ENCODE measurements at places on chromosomes 3 and 15.

- DNase-seq = no peak
These were observed 57.2 kb downstream of the ATP1B3 start for GRCh38 chr3:141933421-141934300.

GRCh38 chr3:73094129-73094528 is 32.7 kb downstream of the EBLN2 start:
- no peak for DNase-seq

GRCh38 chr3:168001244-168001643 is 94.5 kb downstream of the GOLIM4 start:
- no peak for DNase-seq

GRCh38 chr3:168671091-168671490 is 575.4 kb upstream of the GOLIM4 start:
- no peak for DNase-seq

DNA sequence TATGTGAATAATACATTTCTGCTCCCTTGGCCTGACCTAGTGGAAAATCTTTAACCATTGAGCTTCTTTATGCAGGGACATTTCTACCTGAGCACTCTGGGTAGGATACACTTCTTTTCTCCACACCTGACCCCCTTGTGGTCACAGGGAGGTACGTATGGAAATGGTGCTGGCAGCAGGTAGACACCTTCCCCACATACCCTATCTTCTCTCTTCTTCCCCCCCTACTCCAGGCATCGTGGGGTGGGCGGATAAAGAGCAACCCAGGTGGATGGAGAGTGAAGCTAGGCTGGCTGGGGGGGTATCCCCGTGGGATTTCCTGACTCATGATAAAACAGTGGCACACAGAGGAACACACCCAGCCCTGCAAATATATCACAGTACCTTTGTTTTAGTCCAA is 312.1 kb downstream of the ARRDC4 start:
- DNase-seq = no peak

- no peak for DNase-seq
These were observed 245.0 kb upstream of the TOPAZ1 start for GRCh38 chr3:43996379-43997301.

- DNase-seq = peak; percentile 13
These were observed 777 bp downstream of the LOXL1 start for GRCh38 chr15:73927003-73927475.

- no peak for DNase-seq
These were observed 32.3 kb upstream of the CTSH start for GRCh38 chr15:78977091-78977571.

GRCh38 chr3:14351617-14352001 is 50.8 kb upstream of the SLC6A6 start:
- DNase-seq = no peak

DNA sequence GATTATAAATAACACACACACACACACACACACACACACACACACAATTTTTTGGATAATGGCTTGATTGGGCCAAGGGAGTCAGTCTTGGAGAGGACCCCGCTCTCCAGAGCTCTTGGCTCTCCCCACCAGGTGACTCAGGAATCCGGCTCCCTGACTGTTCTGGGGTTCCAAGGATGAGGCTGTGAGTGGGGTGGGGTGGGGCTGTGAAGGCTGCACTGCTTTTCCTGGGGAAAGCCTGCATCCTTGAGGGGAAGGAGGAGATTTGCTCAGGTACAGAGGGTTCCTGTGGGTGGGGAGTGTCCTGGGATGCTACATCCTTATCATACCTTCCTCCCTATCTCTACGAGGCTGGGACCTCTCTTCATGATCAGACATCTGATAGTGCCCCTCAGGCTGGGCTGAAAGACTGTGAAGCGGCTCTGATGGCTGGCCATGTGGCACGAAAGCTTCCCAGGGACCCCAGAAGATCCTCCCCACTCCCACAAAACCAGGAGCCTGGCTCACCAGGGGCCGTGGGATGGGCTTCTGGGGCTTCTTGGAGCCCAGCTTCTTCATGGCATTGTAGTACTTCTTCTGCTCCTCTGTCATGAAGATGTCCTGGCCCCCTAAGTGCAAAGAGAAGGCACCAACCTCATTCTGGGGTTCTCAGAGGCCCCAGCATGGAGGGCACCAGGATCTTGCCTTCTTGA is 59.2 kb downstream of the EXOG start:
- DNase-seq = no peak

DNA sequence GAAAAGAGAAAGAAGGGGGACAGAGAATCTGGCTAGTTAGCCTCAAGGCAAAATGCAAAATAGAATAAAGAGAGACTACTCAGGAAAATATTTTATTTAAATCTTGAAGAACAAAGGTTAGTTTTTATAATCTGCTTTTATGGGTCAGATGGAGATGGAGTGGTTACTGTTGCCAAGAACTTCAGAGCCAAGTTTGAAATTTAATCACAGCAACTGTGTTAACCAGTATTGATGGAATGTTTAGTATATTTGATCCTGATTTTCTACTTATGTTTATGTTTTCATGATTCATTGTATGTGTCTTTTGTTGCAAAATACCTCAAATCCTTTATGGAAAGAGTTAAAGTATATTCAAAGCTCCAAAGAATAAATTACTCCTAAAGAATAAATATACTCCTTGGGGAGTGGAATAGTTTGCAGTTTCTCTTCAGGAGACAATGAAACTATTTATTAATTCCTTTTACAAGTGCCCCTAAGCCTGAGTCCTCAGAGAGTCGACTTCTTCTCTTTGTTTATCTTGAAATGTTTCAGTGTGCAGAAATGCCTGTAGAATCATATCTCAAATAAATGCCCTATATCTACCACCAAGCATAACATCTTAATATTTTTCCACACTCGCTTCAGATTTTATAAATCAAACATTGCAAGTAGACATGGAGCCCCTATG is 60.9 kb upstream of the THSD4 start:
- DNase-seq = no peak

DNA sequence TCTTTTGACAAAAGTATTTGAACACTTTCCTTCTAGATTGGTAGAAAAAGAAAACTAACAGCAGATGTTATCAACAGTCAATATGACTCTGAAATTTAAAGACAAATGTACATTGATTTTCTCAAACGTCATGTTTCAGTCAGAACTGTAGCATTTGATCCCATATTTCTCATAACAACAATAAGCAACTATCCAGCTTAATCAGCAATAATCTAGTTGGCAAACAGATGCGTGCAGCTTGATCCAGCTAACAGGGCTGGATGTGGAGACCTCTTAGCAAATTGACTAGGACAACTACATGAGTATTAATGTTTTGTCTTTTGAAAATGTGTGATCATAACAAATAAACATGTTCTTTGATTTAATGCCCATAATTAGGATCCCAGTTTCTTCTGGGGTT is 94.0 kb upstream of the STT3B start:
- DNase-seq = no peak

GRCh38 chr3:104291437-104291851 is 1075.3 kb upstream of the ALCAM start:
- DNase-seq = no peak

- DNase-seq = no peak
These were observed 38.9 kb downstream of the LDHAL6B start for GRCh38 chr15:59245559-59245958.

DNA sequence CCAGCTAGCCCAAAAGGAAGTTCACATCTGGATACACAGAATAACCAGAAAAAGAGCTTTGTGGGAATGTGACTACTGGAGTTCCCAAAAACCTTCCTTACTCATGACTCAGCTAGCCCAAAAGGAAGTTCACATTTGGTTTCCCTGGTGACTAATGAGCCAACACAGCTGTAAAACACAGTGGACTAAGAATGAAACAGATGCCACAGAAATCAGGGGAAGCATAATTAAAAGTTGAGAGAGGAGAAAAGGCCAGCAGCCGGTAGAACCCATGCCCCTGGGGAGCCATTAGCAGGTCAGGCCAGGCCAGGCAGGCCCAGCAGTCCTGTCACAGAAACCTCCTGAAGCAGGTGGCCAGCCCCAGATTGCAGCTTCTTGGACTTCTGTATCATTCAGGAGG is 130.3 kb downstream of the GHSR start:
- no peak for DNase-seq

DNA sequence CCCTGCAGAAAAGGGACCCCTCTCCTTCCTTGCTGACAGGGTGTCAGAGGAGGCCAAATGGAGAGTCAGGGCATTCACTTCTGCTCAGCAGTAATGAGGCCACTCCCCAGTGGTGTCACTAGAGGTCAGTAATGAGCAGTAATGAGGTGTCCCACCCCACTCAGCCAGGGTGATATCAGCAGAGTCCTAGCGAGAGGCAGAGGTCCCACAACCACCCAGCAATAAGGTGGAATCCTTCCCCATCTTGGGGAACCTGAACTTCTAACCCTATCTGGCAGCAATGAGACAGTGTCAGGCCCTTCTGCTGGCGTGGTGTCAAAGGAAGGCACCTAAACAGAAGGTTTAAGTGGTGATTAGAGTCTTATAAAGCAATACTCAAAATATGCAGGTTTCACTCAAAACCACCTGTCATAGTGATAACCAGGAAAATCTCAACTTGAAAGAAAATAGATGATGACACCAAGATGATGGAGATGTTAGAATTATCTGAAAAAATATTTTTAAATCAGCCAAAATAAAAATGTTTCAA is 12.9 kb downstream of the OCA2 start:
- DNase-seq = no peak

- no peak for DNase-seq
These were observed 4.7 kb upstream of the THSD4 start for GRCh38 chr15:71110405-71111180.

- DNase-seq = no peak
These were observed 4.0 kb upstream of the GP9 start for GRCh38 chr3:129056451-129057173.

DNA sequence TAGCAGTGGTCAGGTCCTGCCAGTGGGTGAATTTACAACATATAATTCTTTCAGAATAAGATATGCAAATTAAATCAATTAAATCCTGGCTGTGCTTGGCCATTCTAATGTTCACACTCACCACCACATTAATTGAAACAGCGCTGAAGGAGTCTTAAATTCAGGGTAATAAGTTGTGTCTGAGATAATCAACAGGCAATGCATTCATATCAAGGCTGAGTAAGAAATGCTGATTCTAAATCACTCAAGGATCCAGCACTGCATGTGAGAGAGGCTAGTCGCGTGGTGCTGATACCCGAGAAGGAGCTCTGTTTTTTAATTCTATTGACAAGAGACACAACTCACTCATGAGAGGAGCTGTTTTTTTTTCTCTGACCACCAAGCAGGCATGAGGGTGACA is 588.8 kb upstream of the ADAMTS9 start:
- DNase-seq = no peak

DNA sequence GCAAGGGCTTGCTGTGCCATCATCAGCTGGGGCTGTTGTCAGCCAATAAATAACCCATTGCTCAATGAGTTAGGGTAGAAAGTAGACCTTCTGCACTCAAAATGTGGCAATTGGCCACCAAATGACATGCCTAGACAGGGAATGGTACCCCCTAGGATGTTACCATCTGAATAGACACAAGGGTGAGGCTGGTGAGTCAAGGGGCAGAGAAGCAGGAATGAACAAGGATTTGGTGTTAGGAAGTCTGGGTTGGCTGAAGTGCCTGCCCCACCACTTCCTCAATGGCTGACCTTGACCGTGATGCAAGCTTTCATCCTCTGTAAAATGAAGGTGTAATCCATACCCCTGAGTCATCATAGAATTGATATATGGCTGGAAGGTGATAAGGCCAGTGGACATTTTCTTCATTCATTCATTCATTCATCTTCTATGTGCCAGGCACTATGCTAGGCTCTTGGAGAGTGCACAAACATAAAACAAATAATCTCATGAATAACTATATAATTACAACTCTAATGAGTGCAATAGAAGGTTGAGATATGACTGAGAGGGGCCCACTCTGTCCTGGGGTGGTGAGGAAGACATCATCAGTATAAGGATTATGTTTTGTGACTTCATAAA is 4.4 kb upstream of the CA12 start:
- DNase-seq = no peak

DNA sequence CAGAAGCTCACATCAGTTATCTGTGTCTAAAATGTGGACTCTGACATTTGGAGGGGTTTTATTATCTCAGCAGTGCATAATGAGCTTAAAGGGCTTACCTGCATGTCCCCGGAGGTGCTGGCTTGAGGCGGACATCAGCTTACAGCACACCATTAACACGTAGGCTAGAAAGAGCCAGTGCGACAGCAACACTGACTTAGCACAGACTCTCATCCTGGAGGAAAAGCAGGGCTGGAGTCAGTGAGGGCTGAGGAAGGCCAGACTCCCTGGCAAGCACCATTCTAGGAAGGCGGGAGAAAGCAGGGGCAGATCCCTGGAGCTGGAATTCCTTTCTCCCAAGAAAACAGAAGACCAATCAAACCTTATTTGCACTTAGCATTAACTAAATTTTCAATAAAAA is 51.7 kb downstream of the TAFA4 start:
- no peak for DNase-seq

DNA sequence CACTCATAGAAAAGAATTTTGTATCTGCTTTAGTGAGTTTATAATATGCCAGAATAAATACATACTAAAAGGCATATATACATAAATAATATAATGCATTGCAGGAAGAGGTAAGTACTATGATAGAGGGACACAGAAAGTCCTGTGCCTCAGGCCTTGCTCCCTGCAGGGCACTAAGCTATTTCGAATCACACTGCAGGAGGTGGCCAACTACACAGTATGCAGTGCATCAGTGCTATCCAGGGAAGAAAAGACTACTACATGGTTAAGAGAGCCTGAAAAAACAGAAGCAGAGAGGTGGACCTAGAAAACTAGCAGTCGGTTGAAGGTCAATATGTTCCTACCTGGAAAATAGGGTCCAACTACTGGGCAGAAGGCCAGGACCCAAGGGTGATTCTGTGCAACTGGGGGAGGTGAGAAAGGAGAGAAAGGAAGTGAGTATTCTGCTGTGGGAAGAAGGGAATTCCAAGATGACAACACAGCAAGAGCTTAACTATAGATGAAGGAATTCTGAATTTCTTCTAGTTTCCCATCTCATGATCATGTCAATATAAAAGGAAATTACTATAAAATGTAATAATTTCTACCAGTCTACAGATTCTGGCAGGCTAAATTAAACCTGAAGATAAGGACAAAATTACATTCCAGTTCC is 218.0 kb downstream of the ZBTB20 start:
- DNase-seq = no peak

DNA sequence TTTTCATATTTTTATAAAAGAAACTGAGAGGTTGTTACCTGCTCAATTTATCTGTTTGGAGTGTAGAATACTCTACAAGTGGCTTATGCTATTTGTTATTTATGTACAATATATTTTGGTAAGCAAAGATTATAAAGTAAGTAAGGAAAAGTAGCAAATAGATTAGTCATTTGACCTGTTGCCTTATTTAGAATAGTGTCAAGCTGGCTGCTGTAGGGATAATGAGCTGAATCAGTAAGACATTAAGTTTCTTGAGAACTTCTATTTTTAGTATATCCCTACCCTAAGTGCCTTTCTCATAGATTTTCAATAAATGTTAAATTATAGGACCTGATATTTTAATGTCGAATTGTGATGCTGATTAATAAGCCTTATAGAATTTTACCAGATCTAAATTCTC is 37.2 kb downstream of the ECT2 start:
- DNase-seq = no peak
